ENCODE measurements at places on chromosomes 6 and 20. TPM values are rescaled to one million over a fixed set of nuclear protein-coding genes. Genes with fewer than 3 reads are reported as not detected.
A peak's percentile ranks its signal among the peaks of the same experiment; 100 is the strongest.

The GABRR1 gene
- not detected for total RNA-seq

The DEFB124 gene
- total RNA-seq = not detected

The JPH2 gene
- total RNA-seq = 0.58 TPM

The CTSZ gene
- total RNA-seq = 252 TPM

The GSTA2 gene
- total RNA-seq = not detected

The JARID2 gene
- total RNA-seq = 10.2 TPM

The HMGN4 gene
- 43.0 TPM for total RNA-seq

The XRN2 gene
- 67.5 TPM for total RNA-seq

The RPP40 gene
- total RNA-seq = 6.9 TPM

The MYO6 gene
- 46.6 TPM for total RNA-seq

The ESR1 gene
- not detected for total RNA-seq

The LY6G6C gene
- not detected for total RNA-seq

GRCh38 chr6:75431379-75431778, 62.2 kb downstream of the FILIP1 start:
- no peak for DNase-seq

GRCh38 chr6:28941684-28942448, 18.1 kb upstream of the TRIM27 start:
- DNase-seq = no peak

DNA sequence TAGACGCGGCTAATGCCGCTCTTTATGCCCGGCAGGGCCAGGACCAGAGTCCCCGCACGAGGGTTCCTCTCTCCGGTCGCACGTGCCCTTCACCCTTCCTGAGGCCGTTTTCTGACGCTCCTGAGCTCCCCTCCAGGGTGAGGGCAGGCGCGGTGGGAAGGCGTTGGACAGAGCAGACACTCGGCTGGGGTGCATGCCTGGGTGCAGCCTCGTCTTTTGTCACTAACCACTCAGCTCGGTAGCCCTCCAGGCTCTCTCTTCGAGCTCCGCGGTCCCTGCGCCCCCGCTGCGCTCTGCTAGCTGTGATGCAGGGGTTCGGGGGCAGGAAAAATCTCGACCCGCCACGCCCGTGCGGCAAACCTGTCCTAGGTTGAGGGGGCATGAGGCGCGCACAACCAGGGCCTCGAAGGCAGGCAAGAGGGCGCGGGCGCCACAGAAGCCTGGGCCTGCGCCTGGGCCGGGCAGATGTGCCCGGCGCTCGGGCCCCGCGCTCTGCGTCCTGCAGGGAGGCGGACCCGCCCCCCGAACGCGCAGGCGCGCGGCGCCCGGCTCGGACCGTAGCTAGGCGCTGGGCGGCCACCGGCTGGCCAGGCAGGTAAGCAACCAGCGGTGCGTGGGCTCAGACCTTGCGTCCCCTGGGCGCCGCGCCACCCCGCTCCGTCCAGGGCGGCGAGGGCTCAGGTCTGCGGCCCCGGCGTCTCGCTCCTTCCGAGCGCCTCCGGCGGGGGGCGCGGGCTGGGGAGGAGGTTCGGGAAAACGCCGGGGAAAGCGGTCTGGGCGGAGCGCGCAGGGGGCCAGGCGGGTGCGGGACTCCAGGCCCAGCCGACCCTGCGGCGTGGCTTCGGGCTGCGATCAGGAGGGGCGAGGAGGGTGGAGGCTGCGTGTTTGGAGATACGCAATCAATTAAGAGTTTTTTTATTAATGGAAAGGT, at the start of gene L3MBTL1:
Gene L3MBTL1 (plus strand): TSS at position 548 of the 931 bp plus-strand sequence. CDS start 5,807 bp downstream, outside the sequence.
- DNase-seq = no peak

DNA sequence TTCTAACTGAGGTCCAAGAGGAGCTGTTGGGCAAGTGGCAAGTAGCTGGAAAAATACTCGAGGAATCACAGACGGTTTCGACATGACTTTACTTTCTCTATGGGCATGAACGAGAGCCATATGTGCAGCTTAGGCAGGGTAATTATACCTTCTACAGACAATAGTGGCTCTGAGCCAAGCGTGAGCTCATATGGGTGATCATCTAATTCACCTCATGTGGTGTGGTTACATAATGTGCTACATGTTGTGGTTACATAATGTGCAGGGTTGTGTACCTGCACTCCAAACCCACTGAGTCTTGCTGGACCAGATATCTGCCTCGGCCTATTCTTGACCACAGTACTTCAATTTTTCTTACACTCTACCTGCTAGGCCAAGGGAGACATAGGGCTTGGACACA, 771.7 kb upstream of the EYS start:
- DNase-seq = no peak

DNA sequence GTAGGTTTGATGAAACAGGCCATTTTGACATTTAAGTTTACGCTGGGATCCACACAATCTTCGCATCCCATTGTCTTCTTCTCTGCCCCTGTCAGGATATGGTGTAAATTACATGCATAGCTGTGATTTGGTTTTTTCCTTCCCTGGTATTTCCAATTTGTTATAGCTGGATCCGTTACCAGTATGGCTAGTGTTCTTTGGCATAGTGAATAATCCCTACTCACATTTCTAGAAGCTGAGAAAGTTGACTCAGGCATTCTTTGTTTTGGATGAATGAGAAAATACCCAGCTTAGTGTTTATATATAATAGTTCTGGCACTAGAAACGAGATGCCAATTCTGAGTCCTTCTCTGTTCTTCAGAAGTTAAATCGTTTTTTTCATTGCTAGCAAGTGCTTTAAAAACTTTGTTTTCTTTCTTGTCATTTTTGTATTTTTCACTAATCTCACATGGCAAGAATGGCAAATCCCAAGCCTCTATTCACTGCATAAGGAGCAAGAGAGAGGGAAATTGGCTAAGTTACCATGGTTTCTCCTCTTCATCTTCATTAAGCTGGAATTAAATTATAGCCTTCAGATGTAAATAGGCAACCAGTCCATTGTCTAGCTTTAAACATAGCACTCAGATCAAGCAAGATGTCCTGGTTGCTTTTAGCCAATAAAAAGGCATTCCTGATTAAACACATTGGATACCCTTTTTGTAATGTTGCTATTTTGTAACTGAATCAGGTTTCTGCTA, 91.9 kb upstream of the LAMP5 start:
- no peak for DNase-seq

DNA sequence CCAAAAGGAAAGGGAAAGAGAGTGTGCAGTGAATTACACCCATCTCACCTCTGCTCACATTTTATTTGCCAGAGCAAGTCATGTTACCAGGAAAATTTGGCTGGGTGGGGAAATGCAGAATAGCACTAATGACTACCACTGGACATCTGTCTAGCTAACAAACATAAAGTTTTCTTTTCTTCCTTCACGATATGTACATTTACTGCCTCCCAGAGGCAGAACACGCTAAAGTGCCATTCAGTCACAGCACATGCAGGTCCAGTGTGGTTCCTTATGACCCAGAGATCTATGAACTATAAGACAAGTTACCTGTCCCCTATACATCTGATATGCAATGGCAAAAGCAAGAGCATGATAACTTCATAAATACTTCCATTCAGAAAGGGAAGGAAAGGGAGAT, 194.1 kb downstream of the OGFRL1 start:
- no peak for DNase-seq

GRCh38 chr20:39268981-39269461, 306.9 kb downstream of the DHX35 start:
- DNase-seq = no peak

- DNase-seq = no peak
Measured at GRCh38 chr6:82057846-82058554, 189.5 kb downstream of the IBTK start.

DNA sequence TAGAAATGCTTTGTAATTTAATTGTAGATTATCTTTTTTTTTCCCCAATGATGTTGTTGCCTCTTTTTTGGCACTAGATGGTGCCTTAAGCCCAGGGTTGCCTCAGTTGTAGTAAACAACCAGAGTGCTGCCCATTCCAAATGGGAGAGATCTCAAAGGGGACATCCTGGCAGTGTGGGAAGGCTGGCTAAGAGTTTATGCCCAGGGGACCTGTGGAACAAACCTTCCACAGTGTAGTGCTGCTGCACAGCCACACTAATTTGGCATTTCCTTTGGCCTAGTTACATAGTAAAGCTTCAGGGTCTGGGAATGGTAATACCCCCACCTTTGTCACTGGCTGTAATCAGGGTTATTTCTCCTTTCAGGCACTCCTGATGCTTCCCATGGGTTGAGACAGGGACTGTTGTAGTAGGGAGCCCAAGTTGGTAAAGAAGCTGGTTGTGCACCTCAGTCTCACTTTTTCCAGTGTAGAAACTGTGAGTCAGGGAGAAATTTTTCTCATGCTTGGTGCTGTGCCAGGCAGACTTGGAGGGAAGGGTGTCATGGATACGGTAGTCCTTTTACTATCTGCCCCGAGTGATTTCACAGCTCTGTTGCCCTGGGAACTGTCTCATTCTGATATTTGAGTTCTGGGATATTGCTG, 177.8 kb upstream of the ECI2 start:
- peak; percentile 85 for DNase-seq

DNA sequence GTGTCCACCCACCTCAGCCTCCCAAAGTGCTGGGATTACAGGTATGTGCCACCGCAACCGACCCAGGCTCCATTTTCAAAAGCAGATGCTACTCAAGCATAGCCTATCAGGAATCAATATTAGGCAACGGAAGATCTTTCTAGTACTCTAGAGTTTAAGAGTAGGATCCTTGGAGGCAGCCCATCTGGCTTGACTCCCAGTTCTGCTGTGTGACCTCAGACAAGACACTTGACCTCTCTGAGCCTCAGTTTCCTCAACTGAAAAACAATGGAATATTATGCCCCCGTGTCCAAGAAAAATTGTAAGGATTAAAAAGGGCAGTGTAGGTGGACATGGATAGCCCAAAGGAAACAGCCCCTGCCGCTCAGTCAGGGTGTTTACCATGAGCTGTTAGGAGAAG, 14.5 kb downstream of the ADA start:
- DNase-seq = no peak

DNA sequence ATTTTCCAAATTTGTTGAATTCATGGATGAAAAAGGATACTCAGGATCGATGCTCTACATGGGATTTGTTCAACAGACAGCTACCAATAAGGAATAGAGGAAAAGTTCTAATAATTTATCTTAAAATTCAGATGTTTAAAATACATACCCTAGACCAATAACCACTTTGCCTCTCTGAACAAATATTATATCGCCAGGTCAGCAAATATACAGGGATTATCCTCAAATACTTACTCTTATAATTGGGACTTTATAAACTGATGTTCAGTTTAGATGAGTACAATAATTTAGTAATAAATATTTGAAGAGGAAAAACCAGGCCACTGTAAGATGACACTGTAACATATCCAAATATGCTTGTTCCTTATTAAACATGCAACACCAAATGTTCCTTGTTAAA, 268.7 kb downstream of the DOK5 start:
- no peak for DNase-seq

- DNase-seq = no peak
Measured at GRCh38 chr20:51176876-51177275, 154.0 kb upstream of the KCNG1 start.

DNA sequence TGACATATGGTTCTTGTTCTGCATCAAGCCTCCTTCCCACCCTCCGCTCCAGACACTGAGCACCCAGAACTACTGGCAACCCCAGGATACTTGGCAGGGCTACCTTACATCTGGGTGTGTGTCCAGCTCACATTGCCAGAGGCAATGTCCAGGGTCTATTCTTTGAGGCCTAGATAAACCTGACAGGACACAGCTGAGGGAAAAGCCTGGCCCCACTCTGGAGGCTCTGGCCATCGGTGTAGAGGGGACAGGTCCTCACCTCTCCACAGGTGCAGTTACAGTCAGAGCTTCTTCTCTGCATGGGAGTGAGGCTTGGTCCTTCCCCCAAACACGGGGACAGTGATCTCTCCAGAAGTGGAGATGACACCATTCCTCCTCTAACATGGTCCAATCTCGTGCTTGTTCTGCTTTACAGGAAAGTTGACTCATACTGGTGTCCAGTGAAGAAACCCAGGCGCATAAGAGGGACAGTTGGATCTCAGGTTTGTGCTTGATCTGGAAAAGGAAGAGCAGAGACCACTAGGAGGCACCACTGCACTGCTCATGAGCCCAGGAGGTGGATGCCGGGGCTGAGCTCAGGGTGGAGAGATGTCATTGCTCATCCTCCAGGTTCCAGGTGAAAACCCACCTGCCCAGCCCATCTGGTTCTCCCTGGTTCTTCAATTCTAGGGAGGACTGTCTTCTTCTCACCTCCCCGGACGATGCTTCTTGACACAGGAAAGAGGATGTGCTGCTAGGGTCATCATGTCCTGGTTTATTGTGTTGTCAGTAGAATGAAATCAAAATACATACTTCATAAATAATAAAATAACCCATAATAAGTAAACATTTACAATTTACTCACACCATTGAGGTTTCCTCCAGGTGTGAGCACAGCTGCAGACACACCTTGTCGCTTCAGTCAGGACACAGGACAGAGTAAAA, 14.7 kb downstream of the HLA-F start:
- no peak for DNase-seq

GRCh38 chr6:136123468-136123867, 126.6 kb downstream of the MTFR2 start:
- DNase-seq = no peak

DNA sequence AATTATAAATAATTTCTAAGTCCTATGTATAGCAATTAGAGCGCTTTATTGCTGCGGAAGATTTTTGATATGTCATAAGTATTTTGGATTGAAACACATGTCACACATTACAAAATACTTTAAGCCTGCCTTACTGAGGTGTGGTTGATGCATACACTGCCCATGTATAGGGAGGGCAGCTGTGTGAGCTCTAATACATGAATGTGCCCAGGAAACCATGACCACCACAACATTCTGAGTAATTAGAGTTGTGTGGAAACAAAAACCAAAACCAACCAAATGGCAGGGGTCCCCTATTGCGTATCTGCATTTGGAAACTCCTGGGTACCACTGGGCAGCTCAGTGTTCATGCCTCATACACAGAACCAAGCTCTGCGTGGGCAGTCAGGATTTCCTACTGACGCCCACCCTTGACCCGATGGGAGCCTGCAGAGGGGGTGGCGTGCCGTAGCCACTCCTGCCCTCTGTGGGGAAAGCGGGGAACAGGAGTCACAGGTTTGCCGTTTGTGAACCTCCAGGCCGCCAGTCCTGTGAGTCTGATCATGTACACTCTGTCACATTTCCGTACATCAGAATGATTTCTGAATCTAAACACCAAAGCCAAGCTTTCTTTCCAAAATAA, 50.9 kb upstream of the PDE10A start:
- DNase-seq = no peak

GRCh38 chr20:408843-409696, 971 bp downstream of the RBCK1 start:
- DNase-seq = no peak

- no peak for DNase-seq
Measured at GRCh38 chr20:54346276-54346675, 129.1 kb upstream of the DOK5 start.

- no peak for DNase-seq
Measured at GRCh38 chr6:104625536-104625935, 234.2 kb downstream of the HACE1 start.

- DNase-seq = no peak
Measured at GRCh38 chr6:137424251-137424650, 69.9 kb downstream of the OLIG3 start.

GRCh38 chr6:163529605-163530004, 115.1 kb downstream of the QKI start:
- no peak for DNase-seq

DNA sequence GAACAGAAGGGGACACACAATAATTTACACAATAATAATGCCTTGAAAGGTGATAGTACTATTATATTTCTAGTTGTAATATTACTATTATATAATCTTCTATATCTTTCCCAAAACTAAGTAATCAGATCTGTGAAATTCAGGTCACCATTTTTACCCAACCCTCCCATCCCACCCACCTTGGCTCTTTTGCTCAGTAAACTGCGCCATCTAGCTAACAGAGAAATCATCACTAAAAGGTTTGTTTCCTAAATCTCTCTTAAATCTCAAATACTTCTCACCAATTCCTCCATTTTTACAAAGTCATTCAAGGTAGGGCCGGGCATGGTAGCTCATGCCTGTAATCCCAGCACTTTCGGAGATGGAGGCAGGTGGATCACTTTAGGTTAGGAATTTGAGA, 83.4 kb downstream of the CDK19 start:
- no peak for DNase-seq
